ENCODE measurements at places on chromosomes 1 and 21.

DNA sequence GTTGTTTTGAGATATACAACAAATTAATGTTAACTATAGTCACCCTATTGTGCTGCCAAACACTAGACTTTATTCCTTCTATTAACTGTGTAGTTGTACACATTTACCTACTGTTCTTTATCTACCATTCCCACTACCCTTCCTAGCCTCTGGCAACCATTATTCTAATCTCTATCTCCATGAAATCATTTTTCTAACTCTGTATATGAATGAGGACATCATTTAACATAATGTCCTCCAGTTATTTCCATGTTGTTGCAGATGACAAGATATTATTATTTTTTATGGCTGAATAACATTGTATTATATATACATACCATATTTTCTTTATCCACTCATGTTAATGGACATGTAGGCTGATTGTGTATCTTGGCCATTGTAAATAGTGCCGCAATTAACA lies 366.3 kb downstream of the TBX15 start:
- no peak for DNase-seq

GRCh38 chr1:201589186-201589585 lies 50.3 kb downstream of the NAV1 start:
- DNase-seq: no peak

GRCh38 chr1:78052685-78053405 lies 7.1 kb downstream of the GIPC2 start:
- DNase-seq: peak; percentile 51

DNA sequence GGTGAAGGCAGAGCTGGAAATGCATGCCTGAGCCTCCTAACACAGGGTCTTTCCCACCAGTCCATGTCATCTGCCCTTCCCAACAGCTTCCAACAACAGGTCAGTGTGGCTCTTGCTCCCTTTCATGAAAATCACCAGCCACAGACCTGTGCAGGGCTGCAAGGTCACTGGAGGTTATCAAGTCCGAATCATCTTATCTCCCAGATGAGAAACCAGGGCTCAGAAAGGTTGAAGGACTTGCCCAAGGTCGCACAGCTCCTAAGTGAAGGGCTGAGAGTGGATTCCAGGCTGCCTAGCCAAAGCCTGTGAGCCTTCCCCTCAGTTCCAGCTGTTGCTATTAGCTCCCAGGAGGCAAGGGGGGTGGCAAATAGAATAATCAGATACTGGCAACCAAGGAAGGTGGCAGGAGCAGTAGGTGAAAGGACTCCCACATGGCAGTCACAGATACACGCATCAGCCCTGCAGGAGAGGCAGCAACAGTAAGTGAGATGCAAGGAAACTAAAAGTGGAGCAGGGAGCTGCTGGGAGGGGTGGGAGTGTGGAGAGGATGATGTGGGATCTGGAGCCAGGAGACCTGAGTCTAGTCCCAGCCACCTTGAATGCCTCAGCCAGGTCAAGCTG lies 74.2 kb downstream of the SSBP3 start:
- DNase-seq: no peak

GRCh38 chr1:202807926-202808757 lies at the start of gene KDM5B:
Gene KDM5B, minus strand, starts transcription at chr1:202808421. Its CDS starts 116 bp downstream, at chr1:202808305.
- peak; percentile 78 for DNase-seq

GRCh38 chr21:36767096-36767495 lies 68.2 kb downstream of the SIM2 start:
- no peak for DNase-seq

DNA sequence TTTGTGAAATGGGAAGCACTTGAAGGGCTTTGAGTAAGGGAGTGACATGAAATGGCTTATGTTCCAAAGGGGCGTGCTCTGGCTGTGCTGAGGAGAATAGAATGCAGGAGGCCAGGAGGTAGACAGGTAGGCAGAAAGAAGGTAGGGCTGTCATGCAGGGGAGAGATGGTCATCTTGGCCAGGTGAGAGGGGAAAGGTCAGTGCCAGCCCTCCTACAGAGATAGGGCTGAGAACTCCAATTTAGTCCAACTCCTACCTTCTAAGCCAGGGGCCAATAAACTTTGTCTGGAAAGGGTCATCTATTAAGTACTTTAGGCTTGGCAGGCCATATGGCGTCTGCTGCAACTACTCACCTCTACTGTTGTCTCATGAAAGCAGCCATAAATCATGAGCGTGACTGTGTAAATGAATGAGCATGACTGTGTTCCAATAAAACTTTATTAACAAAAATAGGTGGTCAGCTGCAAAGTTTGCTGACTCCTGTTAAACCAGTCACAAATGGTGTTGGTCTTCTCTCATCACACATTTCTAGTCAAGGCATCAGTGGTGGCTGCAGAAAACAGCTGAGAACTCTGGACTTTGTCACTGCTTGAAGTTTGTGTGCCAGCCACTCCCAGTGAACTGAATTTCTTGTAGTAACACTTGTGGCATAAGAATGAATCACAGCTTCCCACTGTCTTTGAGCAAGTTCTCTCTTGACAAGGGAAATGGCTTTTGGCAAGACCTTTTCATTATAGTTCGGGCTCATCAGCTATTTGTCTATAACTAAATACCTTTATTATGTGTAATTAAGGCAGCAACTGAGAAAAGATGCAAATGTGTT lies 32.0 kb upstream of the CD2 start:
- DNase-seq: no peak

- DNase-seq: no peak
Measured at GRCh38 chr1:20485527-20486456, at the start of gene CAMK2N1. Gene CAMK2N1, minus strand, starts transcription at chr1:20486210. Its CDS starts 831 bp downstream, at chr1:20485379.

DNA sequence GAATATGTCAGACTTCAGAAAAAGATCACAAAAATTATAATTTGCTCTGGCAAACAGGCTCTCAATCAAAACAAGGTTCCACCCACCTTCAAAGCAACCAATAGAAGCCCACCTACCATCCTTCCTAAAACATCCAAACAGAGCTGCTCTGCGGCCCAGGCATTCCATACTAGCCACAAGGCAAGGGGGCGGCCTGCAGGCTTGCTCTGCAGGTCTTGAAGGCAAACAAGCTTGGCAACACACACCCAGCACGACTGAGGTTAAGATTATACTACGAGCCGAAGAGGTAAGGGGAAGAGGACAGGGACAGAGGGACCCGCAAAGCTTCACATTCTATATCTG lies 207.3 kb downstream of the SLC45A1 start:
- DNase-seq: no peak

GRCh38 chr1:205948039-205948438 lies 4.8 kb upstream of the SLC26A9 start:
- no peak for DNase-seq

GRCh38 chr1:59434336-59434735 lies 137.4 kb downstream of the FGGY start:
- no peak for DNase-seq

- DNase-seq: no peak
Measured at GRCh38 chr1:100631015-100631551, 88.5 kb upstream of the VCAM1 start.

- no peak for DNase-seq
Measured at GRCh38 chr1:20322825-20323612, 32.3 kb downstream of the VWA5B1 start.

DNA sequence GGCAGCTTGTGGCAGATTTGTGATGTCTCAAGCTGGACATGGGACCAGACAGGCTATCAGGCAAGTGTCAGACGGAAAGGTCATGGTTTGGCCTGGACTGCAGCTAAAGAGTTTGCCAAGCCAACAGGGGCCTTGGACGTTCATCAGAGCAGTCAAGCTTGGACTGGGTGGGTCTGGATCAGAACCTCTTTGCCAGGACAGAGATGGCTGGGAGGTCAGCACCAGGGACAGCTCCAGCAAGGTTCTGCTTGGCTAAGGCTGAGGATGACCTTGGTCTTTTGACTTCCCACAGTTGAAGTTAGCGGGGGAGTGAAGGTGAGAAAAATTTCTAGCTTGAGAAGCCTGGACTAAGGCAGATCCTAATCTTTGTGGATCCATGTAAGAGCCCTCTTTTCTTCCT lies 68.1 kb downstream of the GRIK3 start:
- DNase-seq: no peak

- no peak for DNase-seq
Measured at GRCh38 chr1:193614275-193614674, 427.9 kb upstream of the B3GALT2 start.

- no peak for DNase-seq
Measured at GRCh38 chr1:220344745-220345144, 72.5 kb upstream of the RAB3GAP2 start.

GRCh38 chr1:224108991-224109390 lies 4.9 kb upstream of the FBXO28 start:
- no peak for DNase-seq

- no peak for DNase-seq
Measured at GRCh38 chr1:243842978-243843511, 7.0 kb downstream of the AKT3 start.

DNA sequence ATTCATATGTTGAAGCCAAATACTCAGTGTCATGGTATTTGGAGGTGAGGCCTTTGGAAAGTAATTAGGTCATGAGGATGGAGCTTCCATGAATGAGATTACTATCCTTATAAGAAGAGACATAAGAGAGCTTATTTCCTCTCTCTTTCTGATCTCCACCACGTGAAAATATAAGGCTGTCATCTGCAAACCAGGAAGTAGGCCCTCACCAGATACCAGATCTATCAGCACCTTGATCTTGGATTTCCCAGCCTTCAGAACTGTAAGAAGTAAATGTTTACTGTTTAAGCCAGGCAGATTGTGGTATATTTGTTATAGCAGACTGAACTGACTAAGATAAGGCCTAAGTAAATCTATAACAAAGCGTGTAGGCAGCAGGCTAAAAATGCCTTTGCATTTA lies 25.3 kb downstream of the RBM11 start:
- DNase-seq: no peak

DNA sequence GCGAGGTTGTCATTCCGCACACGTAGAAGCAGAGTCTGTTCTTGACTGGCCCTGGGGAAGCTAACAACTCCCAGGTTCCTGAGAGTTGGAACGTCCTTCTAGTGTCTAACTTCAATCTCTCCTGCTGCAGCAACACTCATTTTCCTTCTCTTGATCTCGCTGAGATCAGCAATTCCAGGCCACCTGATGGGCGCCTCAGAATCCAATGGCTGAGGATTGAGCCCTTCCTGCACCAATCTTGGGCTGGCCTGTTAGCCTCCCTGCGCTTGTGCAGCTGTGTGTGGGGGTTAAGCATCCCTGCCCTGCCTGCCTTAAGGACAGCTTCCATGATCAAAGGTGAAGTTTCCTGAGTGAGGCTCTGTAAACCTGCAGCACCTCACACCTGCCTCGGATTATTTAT lies 87.9 kb downstream of the SYT2 start:
- no peak for DNase-seq

GRCh38 chr1:40257313-40257687 lies 736 bp upstream of the ZMPSTE24 start:
- no peak for DNase-seq

DNA sequence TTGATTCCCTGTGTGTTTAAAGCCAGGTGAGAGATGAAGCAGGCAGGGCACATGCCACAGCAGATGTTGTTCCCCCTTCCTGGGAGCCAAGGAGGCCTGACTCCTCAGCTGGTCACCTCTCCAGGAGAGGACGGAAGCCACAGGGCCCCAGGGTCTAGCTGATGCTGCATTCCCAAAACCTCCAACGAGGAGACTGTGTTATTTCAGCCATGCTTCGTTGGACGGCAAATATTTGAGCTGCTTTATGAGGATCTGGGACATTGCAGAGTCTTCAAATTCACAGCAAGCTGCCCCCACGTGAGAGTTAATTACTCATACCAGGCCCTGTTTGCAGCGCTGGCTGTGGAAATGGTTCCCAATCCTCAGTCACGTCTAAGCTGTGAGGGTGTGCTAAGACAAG lies 85.3 kb downstream of the CDC7 start:
- no peak for DNase-seq

DNA sequence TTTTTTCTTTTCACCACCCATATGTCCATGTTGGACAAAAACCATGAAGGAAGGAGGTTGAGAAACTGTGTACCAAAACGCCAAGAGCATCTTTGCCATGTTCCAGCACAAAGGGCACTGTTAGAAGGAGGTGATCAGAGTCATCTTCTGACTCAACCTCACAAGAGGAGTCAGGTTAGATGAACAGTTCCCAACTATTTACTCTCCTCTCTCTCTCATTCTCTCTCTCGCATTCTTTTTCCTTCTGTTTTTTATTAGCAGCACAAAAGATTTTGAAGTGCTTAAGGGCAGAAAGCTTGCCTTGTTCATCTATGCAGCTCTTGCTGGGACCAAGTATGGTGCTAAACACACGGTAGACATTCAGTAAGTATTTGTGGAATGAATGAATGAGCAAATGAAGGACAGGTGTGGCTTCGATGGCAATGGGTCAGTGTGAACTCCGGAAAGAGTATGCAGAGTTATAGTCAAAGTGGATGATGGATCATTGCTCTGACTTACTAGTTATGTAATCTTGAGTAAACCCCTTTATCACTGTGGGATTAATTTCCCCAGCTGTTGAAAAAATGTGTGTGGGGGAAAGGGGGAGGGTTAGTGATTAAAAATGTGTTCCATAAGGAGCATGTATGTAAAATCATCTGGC lies 33.9 kb downstream of the DDR2 start:
- DNase-seq: no peak

DNA sequence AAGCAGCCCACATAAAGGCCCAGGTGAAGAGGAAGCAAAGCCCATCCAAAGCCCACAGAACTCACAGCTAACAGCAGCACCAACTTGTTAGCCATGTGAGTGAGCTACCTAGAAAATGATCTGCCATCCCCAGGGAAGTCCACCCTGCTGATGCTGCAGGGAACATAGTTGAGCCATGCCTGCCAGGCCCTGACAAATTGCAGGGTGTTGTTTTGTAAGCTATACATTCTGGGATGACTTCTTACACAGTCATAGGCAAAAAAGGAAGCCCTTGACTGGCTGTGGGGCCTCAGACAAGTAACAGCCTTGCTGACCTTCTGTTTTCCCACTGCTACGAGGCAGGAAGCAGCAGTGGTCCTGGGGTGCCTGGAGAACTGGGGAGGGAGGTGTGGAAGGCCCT lies 262.7 kb downstream of the MATN1 start:
- no peak for DNase-seq

DNA sequence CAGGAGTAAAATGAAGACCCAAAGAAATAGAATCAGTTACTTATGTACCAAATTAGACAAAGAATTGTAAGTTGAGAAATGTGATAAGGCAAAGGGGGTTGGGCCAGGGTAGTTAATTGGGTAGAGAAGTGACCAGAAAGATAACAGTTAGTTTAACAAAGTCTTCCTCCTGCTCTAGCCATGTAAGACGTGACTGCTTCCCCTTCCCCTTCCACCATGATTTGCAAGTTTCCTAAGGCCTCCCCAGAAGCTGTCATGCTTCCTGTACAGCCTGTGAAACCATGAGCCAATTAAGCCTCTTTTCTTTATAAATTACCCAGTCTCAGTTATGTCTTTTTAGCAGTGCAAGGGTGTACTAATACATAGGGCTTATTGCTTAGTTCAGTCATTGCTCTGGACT lies 142.0 kb upstream of the PDE4B start:
- DNase-seq: no peak

- DNase-seq: no peak
Measured at GRCh38 chr1:115461526-115461925, 123.5 kb upstream of the NGF start.

Data from hematopoietic multipotent progenitor cell treated with erythropoietin and hydrocortisone succinate and interleukin-3 and kit ligand, for 17 days (in vitro differentiated cells).